CD4-positive, alpha-beta T cell treated with Interleukin-21 for 1 hour (primary cell): ENCODE measurements at places on chromosomes 5 and 9.

DNA sequence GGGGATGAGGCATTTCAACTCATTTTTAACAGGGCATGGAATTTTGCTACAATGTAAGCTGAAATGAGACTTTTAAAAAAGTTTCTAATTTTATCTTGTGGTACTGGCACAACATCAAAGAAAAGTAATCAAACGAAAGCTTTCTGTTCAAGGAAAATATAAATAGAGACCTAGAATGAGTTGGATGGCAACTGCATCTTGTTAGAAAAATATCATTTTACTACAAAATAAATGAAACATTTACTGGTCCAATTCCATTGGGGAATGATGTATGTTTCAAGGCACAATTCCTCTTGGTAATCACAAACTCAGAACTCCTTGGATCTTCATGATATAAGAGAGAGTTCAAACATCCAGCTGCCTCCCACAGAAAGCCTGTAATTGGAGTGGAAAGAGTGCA lies 102.8 kb downstream of the HMHB1 start:
- DNase-seq, result no peak

DNA sequence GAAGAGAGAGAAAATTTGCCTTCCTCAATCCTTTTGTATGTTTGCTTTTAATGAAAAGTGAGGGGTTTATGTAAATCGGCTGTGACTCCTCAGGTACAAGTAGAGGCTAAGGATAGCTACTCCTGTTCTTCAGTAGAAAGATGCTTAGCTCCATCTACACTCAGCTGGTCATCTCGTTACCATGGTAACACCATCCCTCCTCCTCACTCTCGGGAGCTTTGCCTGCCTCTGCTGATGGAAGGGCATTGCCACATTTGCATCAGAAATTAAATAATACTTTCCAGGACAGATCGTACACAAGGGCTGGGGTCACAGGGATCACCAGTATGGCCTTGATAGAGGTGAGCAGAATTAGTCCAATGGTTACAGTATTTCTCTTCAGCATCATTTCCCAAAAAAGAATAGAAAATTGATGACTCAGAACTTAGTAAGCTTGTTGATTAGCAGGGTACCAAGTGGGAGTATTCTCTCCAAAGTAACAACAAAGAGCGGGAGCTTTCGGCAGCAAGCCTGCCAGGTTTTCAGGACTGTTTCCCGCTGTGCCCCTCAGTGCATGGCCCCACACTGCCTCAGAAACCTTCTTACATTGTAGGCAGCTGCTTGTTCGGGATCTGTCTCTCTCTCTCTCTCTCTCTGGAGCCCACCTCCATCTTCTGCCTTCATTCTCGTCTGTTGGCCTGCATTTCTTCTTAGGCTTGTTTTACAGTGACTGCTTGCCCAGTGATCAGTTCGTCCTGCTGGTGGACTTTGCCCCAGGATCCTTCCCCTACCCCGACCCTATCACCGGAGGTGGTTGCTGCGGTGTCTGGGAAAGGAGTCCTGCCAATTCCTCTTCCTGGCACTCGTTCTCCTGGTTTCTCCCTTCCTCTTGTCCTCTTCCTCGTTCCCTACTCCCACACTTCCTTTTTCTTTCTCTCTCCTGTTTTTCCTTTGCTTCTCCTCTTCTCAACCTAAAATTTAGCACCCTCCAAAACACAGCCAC lies 51.9 kb upstream of the SNAPC3 start:
- no peak for DNase-seq

GRCh38 chr5:8048920-8049319 lies 180.0 kb downstream of the MTRR start:
- no peak for DNase-seq

DNA sequence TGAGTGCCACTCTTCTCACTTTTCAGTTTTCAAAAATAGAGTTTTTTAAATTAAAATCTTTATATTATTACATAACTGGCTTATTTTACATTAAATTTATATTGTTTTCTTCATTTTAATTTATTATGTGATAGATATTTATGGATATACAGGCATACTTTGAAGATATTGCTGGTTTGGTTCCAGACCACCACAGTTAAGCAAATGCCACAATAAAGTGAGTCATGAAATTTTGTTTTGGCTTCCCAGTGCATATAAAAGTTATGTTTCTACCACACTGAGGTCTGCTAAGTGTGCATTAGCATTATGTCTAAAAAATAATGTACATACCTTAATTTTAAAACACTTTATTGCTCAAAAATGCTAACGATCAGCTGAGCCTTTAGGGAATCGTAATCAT lies 47.4 kb downstream of the NDUFS4 start:
- no peak for DNase-seq

DNA sequence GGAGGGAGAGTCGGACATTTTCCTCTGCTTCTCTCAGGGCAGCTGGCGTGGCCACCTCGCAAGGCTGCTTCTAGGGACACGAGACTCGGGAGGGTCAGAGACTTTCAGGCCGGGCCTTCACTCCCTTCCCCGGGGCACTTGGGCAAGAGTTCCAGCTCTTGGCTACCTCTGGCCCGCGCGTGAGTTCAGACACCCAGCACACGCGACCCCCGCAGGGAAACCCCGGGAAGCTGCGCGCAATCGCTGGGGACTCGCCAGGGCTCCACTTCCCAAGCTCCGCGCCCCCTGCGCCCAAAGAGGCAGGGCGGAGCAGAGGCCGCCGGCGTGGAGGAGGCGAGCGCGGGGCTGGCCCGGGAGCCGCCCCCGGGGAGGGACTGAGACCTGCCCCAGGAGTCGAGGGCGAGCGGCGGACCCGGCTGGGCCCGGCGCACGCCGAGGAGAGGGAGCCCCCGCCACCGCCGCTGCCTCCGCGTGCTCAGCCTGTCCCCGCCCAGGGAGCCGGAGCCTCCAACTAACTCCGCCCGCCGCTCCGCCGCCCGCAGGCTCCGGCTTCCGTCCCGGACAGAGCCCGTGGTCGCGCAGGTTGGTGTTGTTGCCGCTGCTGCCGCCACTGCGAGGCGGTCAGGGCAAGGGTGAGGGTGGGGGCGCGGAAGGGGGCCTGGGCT lies at the start of gene PAM:
TSS of gene PAM (plus strand) at position 539 of the 665 bp plus-strand sequence. CDS start 110,891 bp downstream, outside the sequence.
- DNase-seq, result peak; percentile 76

GRCh38 chr9:81682797-81683196 lies 6.5 kb downstream of the TLE1 start:
- DNase-seq, result no peak

- DNase-seq, result no peak
Observed at GRCh38 chr5:179044765-179045164, 15.4 kb upstream of the ZNF354C start.

- DNase-seq, result no peak
Observed at GRCh38 chr5:177256296-177256695, 47.2 kb downstream of the RAB24 start.

GRCh38 chr5:32231241-32231640 lies 57.1 kb upstream of the GOLPH3 start:
- no peak for DNase-seq

GRCh38 chr9:98709968-98710965 lies 1.5 kb upstream of the GABBR2 start:
- DNase-seq, result no peak

- no peak for DNase-seq
Observed at GRCh38 chr9:130107955-130108354, 54.2 kb downstream of the GPR107 start.

DNA sequence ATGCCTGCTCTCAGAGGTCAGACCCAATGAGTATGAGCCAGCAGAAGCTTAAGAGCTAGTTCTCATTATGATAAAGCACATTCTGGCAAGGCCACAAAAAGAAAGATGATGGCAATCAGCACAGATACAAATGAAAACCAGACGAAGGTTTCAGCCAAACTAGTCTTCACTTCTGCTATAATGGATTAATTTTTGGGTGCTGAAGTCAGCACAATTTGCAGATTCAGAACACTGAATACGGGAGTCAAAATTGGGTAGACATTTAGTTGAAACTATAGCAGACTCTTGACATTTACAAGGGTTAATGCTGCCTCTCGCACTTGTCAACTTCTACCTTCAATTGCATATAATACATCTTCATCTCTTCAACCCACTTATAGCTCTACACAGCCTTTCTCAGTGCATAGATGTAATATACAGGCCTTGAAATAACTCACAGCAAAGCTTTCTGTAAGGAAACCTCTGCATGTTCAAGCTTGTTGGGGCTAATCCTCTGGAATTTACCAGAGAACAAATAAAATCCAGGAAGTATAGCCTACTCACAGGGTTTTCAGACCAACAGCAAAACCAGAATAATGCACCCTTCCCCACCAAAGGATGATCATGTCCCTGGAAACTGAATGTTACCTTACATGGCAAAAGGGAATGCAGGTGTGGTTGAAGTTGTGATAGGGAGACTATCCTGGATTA lies 77.1 kb downstream of the BAAT start:
- no peak for DNase-seq

- DNase-seq, result no peak
Observed at GRCh38 chr9:133741716-133742115, 3.6 kb upstream of the SARDH start.

- no peak for DNase-seq
Observed at GRCh38 chr5:169745441-169746146, 108.5 kb downstream of the DOCK2 start.

- no peak for DNase-seq
Observed at GRCh38 chr5:80502800-80503199, 14.9 kb downstream of the FAM151B start.

GRCh38 chr5:139051392-139051791 lies 146.8 kb downstream of the SIL1 start:
- no peak for DNase-seq

- no peak for DNase-seq
Observed at GRCh38 chr9:28781481-28781880, 1208.2 kb upstream of the C9orf72 start.

GRCh38 chr5:97844797-97845196 lies 661.8 kb upstream of the RIOK2 start:
- DNase-seq, result no peak

DNA sequence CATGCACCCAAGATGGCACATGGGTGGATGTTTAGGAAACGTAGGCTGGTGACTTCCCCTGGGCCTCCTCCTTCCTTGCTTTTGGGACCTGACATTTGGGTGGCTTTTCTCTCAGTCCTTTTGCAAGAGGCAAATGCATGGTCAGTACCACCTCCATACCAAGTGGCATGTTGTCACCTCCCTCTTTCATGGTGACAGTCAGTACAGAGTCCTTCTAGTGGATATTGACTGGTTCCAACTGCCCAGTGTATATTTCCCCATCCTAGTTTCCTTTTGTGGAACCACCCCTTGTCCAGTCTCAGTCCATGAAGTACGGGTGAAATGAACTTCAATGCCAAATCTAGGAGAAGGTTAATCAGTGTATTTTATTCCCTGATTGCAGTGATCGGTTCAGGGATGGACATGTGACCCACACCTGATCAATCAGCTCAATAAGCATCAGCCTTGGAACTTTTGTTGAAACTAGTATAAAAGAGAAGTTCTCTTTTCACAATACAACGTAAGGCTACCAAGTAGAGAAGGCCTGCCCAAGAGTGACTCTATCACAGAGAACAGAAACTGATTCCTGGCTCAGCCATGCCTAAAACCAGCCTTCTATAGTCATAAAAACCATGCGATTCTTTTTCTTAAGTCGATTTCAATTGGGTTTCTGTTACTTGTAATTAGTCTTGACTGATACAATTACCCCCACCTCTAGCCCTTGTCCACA lies 143.4 kb upstream of the KLF9 start:
- no peak for DNase-seq

GRCh38 chr5:128665747-128666355 lies 127.8 kb upstream of the FBN2 start:
- no peak for DNase-seq

GRCh38 chr5:61964201-61964600 lies 341.8 kb upstream of the KIF2A start:
- no peak for DNase-seq

DNA sequence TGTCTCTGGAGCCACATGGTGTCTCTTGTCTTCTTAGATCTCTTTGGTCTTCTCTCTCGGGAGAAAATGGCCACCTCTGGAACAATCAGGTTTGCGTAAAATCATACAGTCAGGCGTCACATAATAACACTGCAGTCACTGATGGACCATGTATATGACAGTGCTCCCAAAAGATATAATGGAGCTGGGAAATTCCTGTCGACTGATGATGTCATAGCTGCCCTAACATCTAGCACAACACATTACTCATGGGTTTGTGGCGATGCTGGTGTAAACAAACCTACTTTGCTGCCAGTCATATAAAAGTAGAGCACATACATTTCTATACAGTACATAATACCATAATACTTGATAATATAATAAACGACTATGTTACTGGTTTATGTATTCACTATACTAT lies 30.1 kb upstream of the RAI14 start:
- no peak for DNase-seq

DNA sequence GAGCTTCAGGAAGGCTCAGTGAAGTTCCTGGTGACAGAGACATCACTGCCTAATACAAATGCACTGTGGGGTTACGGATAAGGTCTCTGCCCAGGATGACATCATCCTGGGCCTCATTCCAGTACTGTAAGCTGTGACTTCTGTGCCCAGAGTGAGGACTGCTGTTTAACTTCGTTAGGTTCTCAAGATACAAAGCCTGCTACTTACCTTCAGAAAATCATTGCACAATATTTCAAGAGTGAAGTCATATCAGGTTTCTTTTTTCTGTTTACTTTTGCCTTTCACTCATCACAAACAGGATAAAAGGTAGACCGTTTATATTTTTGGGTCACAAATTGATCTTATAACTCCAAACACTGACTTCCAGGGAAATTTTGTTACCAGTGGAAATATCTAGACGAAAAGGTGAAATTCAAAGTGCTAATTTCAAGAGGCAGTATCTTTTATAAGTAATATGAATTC lies 241.2 kb downstream of the PIK3R1 start:
- no peak for DNase-seq

- DNase-seq, result no peak
Observed at GRCh38 chr5:16245249-16245648, 65.7 kb upstream of the MARCHF11 start.

DNA sequence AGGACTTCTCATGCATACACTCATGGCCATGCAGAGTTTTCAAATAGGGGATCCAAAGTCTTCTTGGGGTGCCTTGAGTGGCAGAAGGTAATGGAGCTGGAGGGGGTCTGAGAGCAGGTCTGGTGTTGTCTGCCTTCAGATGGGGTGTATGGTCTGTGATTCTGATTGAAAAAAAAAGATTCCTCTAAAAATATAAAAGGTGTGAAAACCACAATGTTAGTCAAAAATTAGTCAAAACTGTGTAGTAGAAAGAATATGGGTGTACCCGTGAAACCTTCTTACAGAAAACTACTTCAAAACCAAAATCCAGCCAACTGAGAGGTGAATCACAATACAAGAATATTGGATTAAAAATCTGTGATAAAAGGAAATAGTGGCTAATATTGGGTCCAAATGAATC lies 20.1 kb downstream of the DOCK2 start:
- peak; percentile 18 for DNase-seq

DNA sequence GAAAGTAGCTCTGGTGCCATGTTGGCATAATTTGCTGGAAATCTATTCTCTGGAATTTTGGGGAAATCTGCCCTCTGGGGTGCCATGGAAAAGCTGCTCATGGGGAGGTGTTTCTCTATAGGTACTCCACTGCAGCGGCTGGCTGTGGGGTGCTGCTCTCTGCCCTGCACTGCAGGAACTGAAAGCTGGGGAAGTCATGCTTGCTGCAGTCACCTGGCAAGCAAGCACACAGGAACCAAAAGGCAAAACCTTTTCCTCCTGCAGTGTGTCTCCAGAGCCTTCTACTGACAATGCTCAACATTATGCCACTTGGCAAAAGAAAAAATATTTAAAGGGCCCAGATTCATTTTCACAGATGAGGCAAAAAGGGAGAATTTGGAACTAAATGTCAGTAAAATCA lies 25.8 kb upstream of the CARNMT1 start:
- DNase-seq, result no peak
